ENCODE measurements at places on chromosomes 12 and 14.

GRCh38 chr14:101405171-101405883, 156.0 kb upstream of the DIO3 start:
- DNase-seq = no peak

DNA sequence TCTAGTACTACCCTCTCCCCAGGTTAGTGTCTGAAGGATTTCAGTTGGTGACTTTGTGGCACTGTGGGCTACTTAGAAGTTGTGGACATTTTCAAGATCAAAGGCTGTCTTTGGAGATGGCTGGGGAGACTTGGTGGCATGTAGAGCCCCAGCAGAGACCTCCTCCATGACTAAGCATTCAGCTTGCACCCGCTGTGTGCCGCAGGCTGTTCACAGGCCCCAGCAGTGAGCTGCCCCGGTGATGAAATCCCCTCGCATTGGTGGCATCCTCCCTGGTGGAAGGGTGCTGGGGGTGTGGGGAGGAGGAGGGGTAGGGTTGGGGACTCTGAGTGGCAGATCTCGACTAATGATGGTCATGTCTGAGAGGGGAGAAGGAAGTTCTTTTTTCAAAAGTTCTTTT, 173.9 kb downstream of the TSPAN9 start:
- DNase-seq = no peak

GRCh38 chr14:65639216-65639615, 226.7 kb downstream of the FUT8 start:
- DNase-seq = no peak

- DNase-seq = no peak
Measured at GRCh38 chr14:69573831-69574262, 824 bp downstream of the CCDC177 start.

DNA sequence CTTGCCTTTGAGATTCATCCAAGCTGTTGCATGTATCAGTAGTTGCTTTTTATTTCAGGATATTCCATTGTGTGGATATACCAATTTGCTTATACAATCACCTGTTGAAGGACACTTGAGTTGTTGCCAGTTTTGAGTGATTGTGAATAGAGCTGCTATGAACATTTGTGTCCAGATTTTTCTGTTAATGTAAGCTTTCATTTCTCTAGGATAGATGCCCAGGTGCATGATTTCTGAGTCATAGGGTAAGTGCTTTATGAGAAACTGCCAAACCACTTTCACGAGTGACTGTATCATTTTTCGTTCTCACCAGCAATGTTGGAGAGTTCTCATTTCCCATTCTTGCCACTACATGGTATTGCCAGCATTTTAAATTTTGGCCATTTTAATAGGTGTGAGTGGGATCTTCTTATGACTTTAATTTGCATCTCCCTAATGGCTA, 434.6 kb upstream of the RGS6 start:
- DNase-seq = no peak

DNA sequence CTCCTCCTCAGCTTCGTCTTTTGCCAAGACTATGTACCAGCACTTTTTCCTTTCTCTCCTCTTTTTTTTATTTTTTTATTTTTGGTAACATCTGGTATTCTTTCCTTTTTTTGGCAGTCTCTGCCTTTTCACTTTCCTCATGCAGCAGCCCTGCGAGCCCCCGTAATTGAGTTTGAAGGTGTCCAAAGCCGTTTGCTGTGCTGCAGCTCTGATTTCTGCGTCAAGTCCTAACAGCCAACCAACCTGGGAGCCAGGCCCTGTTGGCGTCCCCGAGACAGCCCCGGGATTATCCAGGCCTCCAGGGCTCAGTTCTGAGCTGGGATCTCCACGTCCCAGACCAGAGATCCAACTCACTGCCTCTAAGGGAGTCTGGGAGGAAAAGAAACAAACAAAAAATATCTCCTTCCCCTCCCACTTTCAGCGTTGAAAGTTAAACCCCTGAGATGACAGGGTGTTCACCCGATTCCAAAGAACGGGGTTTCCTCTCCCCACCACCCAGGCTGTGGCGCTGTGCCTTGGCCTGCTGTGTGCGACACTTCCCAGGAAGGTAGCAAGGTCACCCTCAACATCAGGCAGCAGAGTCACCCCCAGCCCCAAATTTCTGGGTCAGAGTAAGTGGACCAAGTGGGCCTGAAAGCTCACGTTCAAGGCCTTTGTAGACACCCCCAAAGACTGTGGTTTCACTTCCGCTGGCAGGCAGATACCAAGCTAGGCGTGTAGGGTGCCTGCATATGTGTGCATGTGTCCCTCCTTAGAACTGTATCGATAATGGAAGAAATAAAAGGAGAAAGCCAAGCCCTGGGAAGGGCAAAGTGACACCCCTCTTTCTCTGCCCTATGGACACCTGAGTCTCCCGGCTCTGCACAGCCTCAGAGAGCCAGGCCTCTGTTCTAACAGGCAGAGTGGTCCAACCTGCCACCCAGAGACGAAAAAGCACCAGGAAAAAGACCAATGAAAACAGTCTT, 11.1 kb downstream of the BCL11B start:
- no peak for DNase-seq

DNA sequence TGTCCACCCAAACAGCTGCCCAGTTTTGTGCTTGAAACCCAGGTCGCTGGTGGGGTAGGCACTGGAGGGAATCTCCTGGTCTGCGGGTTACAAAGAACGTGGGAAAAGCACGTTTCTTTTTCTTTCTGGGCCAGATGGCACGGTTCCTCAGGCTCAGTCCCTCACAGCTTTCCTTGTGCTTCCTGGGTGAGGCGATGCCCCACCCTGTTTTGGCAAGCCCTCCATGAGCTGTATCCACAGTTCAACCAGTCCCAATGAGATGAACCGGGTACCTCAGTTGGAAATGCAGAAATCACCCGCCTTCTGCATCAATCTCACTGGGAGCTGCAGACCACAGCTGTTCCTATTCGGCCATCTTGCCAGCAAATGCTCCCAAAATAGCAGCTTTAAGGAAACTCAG, 51.4 kb upstream of the TMTC2 start:
- no peak for DNase-seq

- DNase-seq = no peak
Measured at GRCh38 chr14:55500219-55500701, 59.8 kb upstream of the TBPL2 start.

DNA sequence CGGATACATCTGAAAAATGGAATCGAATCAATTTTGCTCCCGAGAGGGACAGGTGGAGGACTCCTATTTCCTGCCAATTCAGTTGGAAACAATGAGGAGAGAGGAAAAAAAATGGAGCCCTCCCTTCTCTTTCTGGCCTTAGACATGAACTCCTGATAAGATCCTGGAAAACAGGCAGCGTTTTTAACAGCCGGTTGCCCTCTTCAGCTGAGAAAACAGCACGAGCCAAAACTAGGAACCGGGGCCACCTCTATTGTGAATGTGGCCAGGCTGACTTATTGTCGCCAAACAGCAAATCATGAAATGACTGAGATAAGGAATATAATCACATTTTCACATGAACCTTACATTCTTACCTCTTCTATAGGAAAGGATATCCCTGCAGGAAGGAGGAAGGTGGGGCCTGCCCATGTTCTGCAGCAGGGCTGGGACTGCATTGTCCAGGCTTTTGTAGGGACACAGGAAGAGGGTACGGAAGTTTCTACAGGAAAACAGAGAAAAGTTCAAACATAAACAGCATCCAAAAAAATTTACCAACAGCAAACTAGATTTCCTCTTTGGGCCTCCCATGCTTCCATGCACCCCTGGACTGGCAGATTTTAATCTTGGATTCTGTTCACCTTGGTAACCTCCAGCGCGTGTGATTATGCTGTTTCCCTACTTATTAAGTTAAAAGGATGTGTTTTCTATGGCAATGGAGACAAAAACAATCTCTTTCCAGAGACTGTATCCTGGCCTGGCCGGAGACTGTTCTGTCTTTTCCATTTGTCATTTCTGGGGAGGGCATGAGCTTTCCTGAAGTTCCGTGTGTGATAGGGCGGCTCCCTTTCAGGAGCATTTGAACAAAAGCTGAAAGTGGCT, 29.0 kb upstream of the ELK3 start:
- DNase-seq = no peak

DNA sequence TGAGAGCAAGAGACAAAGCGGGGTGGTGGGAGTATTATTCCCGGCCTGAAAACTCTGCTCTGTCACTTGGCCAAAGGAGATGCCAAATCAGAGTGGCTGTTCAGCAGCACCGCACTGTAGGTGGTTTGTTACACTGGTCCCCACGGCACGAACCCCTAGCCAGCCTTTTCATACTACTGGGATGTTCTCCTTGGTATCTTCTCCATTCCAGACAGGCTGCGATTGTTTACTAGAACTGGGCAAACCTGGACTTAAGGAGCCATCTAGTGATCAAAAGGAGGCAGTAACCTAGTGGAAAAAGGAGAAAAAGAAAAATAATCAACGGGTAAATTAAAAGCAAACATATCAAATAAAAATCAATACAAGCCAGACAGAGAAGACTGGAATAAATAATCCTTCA, 58.9 kb upstream of the TMTC2 start:
- DNase-seq = no peak

DNA sequence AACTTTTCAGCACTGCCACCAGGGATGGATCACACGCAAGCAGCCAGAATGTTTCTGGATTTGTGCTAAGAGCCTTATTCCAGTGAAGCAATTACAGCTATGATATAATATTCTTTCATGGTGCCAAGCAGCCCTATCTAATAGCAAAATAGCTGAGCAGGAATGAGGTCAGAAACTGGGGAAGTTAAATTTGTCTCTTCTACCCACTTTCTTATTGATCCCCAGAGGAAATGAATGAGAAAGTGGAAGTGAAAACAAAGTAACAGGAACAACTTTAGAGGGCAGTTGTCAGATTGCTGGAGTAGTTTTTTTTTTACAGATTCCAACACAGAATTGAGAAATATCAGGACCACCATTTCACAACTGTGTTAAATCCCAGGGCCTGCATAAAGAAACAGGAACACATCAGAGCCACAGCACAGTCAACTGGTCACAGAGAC, 44.8 kb downstream of the GCH1 start:
- no peak for DNase-seq

DNA sequence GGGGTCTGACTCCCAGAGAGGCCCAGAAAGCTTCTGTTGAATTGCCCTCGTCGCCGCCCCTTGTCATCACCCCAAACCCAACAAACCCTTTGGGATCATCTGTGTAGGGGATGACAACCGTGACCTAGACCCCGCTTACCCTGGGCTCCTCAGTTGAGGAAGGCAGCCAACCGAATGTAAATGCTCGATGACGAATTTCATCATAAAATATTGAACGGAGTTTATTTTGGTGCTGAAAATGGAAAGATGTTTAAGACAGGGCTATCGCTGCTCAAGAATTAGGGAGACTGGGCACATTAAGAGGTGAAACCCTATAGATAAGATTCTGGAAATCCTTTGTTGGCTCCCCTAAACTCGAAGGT, 512 bp downstream of the ACTR10 start:
- DNase-seq = no peak
